ENCODE measurements at places on chromosomes 6 and 20. TPM values are rescaled to one million over a fixed set of nuclear protein-coding genes. Genes with fewer than 3 reads are reported as not detected.

Gene ZSCAN26
- total RNA-seq = 17.3 TPM

Gene CCN6
- 6.7 TPM for total RNA-seq

Gene CLVS2
- total RNA-seq = 4.1 TPM

Gene PTCRA
- 2.6 TPM for total RNA-seq

DNA sequence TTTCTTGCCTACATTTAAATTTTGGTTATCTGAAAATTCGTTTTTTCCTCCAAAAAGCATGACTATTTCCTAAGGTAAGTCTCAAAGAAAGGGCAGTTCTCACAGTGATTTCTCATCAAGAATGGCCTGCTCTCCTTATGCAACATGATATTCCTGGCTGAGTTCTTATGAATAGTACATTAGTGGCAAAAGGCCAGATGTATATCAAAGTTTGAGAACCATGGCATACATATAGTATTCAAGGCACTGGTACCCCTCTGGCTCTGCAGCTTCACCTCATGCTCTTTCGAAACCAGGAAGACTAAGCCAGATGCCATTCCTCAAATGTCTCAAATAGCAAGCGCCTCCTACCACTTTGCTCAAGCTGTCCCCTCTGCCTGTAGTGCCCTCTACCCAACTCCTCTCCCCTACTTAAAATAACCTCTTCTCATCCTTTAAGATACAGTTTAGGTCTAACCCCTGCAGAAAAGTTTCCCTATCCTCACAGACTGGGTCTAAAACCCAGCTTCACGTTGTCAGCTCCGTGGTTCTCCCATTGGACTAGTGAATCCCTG lies 280.3 kb downstream of the HACE1 start:
- DNase-seq = no peak

DNA sequence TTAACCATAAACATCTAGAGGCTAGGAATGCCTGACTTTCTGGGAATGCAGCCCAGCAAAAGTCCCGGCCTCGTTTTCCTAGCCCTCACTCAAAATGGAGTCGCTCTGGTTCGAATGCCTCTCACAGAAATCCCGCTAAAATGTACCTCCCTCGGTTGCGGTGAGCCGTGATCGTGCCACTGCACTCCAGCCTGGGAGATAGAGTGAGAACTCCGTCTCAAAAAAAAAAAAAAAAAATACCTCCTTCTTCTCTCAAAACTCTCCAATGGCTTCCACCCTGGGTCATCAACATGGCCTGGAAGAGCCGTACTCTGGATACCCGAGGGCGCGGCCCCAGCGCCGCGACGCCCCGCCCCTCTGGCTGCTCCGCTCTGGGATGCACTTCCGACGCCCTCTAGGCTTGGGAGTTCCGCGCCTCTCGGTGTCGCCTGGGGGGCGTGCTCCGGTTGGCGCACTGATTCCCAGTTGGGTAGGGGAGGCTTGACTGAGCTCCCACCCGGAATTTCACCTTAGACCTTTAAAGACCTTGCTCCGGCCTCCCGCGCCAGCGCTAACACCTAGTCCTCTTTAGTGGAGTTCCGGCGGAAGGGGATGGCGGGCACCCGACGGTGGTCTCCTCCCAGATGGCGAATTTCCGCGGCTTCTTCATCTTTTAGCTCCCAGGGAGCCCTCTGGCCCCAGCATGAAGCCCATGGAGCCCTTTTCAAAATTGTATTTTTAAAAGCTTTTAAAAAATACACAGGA lies 12.3 kb downstream of the HMGN4 start:
- DNase-seq = peak; percentile 74

- no peak for DNase-seq
These were observed 126.5 kb downstream of the DLL1 start for GRCh38 chr6:170164271-170164900.

DNA sequence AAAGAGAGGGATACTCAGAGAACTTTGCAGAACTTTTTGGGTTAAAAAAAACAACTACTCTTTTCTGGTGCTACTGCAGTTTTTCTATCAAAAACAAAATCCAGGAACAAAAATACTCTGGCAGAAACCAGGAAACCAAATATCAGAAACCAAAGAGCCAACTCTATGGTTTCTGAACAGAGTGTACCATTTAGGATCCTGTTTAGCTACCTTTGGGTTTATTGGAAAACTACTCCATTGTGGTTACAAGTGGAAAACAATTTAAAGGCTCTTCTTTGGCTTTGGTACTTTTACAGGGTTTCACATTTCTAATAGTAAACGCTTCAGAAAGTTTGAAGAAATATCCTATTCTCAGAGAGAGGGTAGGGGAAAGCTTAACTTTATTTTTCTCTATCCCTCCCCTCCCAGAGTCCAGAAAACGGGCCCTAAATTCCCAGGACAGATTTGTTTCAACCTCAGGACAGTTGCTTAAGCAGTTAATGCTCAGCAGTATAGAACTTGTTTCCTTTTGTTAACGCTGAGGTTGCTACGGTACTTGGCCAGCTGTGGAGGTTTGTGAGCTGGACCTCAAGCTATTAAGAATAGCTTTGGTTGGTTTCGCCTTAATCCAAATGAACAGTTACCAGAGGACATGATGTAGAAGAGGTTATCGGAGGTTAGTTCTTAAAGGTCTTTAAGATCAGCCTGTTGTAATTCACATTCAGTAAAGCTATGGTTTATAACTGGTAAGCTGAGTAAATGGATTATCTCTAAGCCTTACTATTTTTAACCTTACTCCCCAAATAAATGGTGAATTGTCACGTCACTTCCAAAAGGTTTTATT lies 47.9 kb downstream of the FOXO3 start:
- DNase-seq = peak; percentile 88

DNA sequence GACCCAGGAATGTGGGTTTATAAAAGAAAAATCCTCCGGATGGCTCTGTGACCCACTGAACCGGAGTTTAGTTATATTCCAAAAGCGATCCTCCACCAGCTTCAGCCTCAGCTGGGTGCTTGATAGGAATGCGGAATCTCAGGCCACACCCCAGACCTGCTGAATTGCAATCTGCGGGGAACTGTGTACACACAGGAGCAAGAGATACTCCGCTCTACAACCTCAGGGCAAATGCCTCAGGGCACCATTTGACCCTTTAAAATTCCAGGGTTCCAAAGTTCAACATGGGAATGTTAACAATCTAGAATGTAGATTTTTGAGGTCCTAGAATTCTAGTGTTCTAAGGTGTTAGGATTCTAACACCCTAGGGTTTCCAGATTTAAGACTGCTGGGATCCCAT lies 10.8 kb downstream of the BPIFA2 start:
- DNase-seq = no peak

DNA sequence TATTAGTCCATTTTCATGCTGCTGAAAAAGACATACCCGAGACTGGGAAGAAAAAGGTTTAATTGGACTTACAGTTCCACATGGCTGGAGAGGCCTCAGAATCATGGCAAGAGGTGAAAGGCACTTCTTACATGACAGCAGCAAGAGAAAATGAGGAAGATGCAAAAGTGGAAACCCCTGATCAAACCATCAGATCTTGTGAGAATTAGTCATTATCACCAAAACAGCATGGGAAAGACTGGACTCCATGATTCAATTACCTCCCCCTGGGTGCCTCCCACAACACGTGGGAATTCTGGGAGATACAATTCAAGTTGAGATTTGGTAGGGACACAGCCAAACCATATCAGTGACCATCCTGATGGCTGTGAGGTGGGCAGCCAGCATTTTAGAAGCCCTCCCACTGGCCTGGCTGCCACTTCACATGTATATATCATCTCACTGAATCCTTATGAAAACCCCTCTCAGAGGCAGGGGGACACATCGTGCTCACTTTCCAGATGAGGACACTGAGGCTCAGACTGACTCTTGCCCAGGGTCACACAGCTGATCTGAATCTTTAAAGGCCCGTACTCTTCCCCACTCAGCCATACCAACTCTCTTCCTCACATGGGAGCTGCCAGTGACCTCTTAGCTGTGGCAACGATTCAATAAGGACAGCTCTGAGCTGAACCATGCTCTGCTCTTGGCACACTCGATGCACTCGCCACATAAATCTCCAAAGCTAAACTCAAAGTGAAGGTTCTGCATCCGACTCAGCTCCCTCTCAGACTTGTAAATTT lies 25.7 kb downstream of the BMP7 start:
- no peak for DNase-seq

GRCh38 chr20:34709831-34710567 lies 5.9 kb downstream of the TP53INP2 start:
- no peak for DNase-seq

GRCh38 chr6:167491438-167492099 lies 166.7 kb downstream of the TTLL2 start:
- DNase-seq = peak; percentile 82

DNA sequence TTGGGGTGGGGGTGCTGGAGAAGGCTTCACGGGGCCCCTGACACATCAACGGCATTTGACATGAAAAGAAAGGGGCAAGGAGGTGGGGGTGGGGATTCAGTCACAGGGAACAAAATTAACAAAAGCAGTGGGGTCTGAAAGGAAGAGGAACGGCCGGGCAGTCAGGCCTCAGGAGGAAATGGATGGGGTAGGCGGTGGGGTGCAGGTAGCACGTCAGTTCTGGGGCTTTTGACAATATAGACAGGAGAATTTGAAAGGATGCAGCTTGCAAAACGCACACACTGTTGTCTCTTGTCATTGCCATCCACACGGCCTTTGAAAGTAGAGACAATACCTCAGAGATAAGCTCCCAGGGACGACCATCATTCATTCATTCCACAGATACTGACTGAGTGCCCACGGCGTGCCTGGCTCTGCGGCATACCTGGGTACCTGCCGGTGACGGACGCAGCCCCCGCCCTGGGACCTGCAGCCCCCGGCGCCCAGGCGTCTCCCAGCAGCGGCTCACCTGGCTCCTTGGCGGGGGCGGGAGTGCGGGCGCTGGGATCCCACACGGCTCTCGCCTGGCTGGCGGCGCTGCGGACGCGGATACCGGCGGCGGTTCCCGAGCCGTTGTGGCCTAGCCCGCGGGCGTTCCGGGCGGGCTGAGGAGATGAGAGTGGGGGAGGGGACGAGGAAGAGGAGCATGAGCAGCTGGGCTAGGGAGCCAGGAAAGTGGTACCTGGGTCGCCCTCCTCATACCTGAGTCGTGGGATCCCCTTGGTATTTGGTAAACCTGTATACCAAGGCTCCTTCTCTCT lies at the start of gene SLC26A8:
Gene SLC26A8 (minus strand): TSS at position 646 of the 800 bp plus-strand sequence. CDS start 4,934 bp downstream, outside the sequence.
- no peak for DNase-seq

- no peak for DNase-seq
These were observed 80.4 kb downstream of the DHX35 start for GRCh38 chr20:39042279-39043150.

DNA sequence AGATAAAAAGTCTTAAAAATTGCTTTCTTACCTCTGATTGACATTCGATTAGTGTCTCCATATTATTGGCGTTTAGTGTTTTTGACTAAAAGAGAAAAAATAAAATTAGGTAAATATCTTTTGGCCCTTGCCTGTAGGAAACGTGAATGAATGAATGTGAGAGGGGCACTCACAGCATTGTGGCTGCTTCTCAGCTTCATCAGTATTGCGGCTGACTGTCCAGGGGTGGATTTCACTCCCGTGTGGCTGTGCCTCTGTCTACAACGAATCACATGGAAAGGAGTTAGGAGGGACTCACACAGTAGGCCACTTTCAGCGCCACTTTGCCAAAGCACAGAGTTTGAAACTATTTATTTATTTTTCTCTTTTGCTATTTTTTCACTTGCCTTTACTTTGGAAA lies 844 bp downstream of the TAGAP start:
- no peak for DNase-seq

GRCh38 chr6:109229536-109229935 lies 134.2 kb downstream of the CEP57L1 start:
- no peak for DNase-seq

- DNase-seq = peak; percentile 5
These were observed 146.5 kb upstream of the FERMT1 start for GRCh38 chr20:6269168-6269873.

GRCh38 chr20:33621717-33622400 lies 40.3 kb upstream of the C20orf144 start:
- no peak for DNase-seq

DNA sequence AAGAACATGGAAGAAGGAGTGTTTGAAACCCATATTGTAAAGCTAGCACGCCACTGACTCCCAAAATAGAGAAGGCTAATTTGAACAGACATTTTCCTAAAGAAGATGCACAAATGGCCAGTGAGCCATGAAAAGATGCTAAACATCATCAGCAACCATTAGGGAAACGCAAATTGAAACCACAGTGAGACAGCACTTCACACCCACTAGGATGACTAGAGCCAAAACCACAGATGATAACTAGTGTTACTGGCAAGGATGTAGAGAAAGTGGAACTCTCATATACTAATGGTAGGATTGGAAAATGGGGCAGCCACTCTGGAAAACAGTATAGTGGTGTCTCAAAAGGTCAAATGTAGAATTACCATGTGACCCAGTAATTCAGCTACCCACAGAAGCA lies 58.2 kb downstream of the BMP7 start:
- no peak for DNase-seq

DNA sequence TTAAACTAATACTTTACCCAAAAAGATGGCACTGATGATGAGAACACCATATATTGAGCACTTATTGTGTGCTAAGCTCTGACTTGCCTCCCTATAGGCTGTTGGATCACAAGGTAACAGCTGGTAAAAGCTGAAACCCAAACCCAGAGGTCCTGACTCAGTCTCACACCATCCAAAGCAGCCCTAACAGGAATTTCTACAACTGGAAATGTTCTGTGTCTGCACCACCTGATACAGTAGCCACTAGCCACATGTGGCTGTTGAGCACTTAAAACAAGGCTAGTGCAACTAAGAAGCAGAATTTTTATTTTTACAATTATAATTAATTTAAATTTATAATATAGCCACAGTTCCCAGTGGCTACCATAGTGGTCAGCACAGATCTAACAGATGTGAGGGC lies 15.6 kb upstream of the MATN4 start:
- no peak for DNase-seq
